ENCODE measurements at places on chromosomes 6 and 20. TPM values are rescaled to one million over a fixed set of nuclear protein-coding genes. Genes with fewer than 3 reads are reported as not detected.

DNA sequence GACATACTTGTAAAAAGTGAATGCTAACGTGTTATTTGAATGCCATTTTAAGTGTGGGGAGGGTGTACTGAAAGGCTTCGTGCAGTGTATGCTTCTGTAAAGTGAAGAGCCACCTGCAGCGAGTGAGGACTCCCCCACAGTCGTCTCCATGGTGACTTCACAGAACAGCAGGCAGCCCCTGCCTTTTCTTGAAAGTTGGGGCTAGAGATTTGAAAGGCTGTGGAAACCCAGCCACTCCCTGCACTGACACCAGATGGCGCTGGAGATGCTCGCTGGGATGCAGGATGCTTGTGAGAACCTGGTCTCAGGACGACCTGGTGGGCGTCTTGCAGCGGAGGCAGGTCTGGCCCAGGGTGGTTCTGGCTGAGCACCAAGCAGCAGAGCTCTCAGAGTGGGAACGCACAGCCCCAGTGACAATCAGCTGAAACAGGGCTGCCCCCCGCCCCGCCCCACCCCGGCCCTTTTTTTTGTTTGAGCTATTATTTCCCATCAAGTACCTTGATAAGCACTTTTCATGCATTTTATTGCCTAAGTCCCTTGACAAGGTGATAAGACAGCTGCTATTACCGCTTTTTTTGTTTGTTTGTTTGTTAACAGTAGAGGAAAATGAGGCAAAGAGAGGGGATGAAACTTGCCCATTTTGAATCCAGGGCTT is 150.3 kb downstream of the SYCP2 start:
- DNase-seq = no peak

GRCh38 chr6:159321267-159321666 is 152.1 kb downstream of the FNDC1 start:
- no peak for DNase-seq

GRCh38 chr6:87487555-87487954 is 14.8 kb downstream of the SLC35A1 start:
- no peak for DNase-seq

SRXN1 gene
- total RNA-seq = 27.8 TPM

- no peak for DNase-seq
These were observed 491.9 kb upstream of the SOX4 start for GRCh38 chr6:21101694-21102093.

DNA sequence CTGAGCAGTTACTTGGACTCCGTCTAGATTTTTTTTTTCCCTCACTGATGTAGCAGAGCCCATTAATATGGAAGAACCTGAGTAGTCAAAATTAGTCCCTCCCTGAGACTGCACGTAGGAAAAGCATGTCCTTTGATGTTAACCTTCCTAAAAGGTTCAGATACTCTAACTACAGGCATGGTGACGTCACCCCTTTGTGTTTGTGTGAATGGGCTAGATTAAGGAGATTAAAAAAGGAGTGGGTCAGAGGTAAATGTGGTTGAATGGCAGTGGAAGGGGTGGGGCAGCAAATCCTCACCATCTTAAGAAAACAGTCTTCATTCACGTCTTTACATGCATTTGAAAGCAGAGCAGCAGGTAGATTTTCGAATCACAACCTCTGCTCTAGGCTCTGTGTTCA is 521.1 kb downstream of the TFAP2B start:
- DNase-seq = no peak

BTN2A1 gene
- total RNA-seq = 41.4 TPM

DNA sequence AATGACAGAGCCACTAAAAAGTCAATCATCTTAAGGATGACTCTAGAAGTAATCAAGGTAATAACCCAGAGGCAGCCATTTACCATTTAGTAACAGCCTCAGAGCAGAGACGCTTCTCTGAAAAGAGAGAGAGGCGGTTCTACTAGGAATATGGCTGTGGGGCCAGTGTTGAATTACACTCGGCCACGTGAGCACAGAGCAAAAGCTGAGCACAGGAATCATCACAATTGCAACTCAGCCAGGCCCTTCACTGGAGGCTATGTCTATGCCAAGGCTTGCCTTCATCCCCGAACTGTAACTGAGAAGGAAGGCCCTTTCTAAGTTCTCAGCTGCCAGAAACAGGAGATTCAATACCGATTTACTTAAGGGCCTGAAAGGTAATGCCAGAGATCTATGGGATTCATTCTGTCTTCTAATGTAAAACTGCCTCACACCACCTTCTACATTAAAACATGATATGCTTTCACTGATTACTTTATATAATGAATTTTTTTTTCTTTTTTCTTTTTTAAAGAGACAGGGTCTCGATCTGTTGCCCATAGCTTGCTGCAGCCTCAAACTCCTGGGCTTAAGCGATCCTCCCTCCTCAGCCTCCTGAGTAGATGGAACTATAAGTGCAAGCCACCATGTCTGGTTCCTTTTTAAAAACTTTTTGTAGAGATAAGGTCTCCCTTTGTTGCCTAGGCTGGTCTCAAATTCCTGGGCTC is 67.6 kb downstream of the NUDT3 start:
- DNase-seq = no peak

PLN gene
- 0.43 TPM for total RNA-seq

- no peak for DNase-seq
These were observed 71.1 kb downstream of the PERP start for GRCh38 chr6:138036111-138036510.

MANEA gene
- total RNA-seq = 10.4 TPM

KHDRBS2 gene
- 8.9 TPM for total RNA-seq

DNA sequence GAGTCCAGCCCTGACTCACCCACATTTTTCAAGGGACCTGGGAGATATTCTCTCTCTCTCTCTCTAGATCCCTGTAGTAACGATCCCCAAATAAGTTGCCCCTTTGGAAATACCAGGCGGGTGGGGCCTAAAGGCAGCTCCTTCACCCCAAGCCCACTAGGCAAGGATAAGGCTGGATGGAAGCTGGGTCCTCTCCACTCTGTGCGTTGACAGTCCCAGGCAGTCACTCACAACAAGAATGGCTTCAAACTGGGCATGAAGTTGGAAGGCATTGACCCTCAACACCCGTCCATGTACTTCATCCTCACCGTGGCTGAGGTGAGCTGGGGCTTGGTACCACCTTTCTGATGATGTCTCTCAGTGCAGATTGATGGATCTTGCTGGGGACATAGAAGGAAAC is 21.6 kb downstream of the L3MBTL1 start:
- DNase-seq = no peak

SEL1L2 gene
- not detected for total RNA-seq

DNA sequence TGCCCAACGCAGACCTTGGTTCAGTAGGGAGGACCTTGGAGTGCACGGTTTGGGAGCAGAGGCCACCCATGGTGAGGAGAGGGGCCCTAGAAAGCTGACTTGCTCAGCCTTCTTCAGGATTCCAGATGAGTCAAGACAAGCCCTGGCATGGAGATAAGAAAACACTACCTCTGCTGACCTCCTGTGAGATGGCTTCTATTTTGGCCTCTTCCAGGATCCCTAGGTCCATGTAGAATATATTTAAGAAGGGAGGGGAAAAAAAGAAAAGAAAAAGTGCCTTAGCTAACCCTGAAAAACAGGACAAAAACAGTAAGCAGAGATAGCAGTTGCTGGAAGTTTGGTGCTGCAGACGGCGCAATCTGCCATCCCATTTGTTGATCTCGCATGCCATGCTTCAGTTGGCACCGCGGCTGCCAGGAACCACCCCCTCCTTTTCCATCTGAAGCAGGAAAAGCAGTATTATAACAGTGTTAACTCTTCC is 100.0 kb downstream of the ARMC2 start:
- peak; percentile 76 for DNase-seq

- no peak for DNase-seq
These were observed 58.6 kb downstream of the NUDT3 start for GRCh38 chr6:34333858-34334257.

- no peak for DNase-seq
These were observed 60.1 kb downstream of the TRIM38 start for GRCh38 chr6:26022737-26023136.

- no peak for DNase-seq
These were observed 42.2 kb downstream of the MAFB start for GRCh38 chr20:40646813-40647212.

DNA sequence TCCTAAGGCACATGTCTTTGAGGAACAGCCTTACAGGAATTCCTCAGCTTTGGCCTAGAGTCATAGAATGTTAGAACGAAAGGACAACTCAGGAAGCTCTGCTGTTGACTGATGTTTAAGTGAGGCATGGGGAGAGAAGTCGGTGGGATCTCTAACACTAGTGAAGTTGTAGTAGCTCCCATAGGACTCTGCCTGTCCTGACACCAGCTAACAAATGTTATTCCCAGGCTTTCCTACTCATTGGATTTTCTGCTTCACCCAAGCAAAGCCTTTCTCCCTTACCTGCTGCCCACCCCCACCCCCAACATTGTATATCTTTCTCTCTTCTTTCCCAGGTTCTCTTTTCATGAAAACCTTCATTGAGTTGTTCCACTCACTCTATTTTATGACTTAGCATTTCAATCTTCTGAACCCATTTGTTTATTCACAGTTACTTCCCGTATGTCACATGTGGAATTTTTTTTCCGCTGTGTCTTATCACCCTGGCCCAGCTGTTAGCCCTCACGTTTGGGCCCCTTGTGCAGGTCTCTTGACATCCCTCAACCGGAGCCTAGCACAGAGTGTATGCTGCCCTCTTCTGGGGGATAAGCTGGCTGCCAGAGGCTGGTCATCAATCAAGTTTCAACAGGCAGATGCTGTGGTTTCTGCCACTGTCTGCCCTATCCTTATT is 39.2 kb upstream of the RNF8 start:
- no peak for DNase-seq

- no peak for DNase-seq
These were observed 15.5 kb upstream of the GSTA3 start for GRCh38 chr6:52925042-52925441.

DNA sequence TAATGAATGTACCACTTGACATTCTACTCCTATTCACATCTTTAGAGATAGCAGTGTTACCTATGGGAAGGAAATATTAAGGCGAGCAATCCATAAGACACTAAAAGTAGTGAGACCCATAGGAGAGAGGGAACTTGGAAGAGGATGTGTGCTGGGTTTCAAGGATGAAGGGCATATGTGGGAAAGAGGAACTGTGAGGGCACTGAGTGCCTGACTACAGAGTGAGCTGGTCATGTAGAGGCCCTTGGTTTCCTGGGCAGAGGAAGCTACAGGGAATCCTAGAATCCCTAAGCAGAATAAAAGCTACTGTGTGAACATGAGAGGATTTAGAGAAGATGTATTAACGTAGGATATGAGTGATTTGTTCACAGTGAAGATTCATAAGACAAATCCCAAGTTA is 262.8 kb downstream of the FARS2 start:
- no peak for DNase-seq

- no peak for DNase-seq
These were observed 36.9 kb upstream of the CD2AP start for GRCh38 chr6:47440719-47441118.

GRCh38 chr20:63537525-63538203 is 488 bp upstream of the PTK6 start:
- peak; percentile 98 for DNase-seq

DNA sequence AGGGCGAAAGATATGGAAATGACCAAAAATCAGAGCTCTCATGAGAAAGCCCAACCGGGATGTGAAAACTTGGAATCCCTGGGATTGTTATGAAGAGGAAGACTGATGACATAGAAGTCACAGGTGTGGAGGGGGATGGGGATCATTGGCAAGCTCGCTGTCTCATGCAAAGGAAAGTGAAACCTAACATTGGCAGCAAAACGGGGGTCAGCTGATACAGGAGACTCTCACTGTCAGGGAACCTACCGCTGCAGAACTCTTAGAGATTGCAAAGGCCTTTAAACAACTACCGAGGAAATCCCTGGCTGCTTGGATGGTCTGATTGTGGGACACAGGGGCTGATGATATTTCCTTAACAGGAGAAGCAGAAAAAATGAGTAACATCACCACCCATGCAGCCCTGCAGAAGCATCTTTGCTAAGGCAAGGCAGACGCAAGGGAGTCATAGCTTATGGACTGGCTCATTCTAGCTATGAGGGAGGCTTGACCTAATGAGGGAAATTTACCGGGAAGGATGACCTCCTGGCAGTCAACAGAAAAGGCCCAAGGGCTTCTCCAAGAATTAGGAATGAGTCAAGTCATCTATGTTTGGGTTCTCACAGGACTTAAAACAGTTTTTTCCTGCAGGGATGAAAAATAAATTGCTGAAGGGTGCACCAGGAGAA is 7.0 kb downstream of the MUC21 start:
- no peak for DNase-seq

DNA sequence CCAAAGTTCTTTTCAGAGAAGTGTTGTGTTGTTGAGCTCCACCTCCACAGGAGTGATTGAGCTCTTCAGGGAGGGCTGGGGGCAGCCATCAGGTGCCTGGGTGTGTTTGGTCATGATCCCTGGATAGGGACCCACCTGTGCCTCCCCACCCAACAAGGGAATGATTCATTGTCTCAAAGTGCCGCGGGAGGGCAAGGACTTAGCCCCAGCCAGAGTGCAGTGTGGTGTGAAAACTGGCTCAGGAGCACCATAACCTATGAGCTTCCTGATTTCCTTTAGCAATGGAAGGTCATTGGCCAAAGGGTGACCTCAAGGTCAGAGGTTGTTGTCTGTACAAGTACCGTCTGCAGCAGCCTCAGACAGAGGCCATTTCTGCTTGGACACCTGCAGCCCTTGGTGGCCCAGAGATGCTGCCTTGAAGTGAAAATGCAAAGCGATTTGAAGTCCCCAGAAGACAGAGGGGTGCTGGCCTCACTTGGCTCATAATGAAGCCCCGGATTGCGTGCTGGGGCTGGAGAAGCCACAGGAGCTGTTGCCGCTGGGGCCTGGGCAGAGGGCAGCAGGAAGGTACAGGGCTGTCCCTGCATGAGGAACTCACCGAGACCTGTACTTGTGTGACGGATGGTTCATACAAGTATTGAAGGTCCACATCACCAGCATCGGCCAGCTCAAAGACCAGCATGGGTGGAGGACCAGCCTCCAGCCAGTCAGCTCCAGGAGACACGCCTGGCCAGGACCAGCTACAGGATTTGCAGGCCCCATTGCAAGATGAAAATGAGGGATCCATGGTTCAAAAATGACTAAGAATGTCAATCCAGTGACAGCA is 100.6 kb upstream of the DUSP22 start:
- DNase-seq = no peak

COL12A1 gene
- 20.6 TPM for total RNA-seq

BPIFB1 gene
- total RNA-seq = not detected

DNA sequence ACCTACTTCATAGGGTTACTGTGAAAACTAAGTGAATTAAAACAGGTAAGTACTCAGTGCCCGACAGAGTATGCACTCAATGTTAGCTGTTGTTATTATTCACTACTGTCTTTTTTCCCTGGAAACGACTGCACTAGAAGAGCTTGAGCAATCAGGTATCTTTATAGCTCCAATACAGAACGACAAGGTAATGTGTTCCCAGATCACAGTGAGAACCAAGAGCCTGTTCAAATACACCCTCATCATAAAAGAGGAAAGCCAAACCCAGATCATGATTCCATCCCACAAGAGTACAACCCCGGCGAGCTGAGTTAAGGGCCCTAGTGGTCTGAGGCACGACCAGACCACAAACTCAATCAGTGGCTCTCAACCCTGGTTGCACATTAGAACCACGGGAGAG is 9.8 kb downstream of the MRPS18A start:
- DNase-seq = no peak

DNA sequence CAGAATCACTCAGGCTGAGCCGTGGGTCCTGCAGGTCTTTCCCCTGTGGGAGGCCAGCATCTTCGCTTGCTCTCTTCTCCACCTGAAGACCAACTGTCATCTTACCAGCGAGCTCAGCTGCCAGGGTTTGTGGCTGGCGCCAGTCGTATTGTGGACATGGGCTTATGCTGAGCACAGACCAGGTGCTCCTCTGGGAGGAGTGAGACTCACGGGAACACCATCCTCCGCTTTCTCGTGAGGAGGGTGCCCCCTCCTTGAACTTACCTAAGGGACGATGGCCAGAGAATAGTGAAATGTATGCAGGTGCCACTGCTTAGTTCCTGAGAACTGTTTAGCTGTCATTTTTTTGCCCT is 17.1 kb downstream of the WRNIP1 start:
- no peak for DNase-seq

All from spleen (tissue), 13 donors.